NB4 (cell line): ENCODE measurements at places on chromosomes 11 and 22.

DNA sequence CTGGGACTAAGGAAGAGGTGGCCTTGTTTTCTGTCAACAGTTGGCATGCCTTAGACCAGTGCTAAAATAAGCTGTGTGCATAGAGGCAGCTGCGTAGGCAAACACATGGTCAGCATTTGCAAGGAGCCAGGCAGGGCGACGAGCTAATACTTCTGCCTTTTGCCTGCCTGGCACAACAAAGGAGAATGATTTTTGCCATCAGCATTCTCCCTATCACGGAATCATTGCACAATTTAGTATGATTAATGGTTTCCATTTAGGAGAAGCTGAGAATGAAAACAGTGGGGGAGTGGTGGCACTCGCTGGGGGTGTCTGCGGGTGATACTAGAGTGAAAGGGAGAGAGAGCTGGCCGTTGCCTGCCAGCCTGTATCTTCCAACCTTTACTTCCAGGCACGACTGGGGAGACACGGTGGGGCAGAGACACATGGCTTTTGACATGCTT, 336.0 kb downstream of the CADM1 start:
- no peak for DNase-seq

DNA sequence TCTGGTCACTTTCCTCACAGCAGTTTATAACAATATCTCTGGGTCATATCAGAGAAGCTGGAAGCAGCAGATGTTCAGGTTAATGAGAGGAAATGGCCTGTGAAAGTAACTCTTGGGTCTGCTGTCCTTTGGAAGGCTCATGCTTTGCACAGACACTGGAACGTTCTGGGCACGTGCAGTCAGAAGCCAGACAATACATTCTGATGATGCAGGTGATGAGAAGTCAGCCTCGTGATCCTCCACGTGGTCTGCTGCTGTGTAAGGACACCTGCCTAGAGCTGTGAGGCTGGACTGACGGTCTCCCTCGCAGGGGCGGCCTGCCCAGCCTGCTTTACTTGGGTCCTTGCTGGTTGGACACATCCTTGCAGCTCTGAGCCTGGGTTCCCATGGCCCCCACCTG, 18.8 kb upstream of the ADORA2A start:
- DNase-seq: no peak

DNA sequence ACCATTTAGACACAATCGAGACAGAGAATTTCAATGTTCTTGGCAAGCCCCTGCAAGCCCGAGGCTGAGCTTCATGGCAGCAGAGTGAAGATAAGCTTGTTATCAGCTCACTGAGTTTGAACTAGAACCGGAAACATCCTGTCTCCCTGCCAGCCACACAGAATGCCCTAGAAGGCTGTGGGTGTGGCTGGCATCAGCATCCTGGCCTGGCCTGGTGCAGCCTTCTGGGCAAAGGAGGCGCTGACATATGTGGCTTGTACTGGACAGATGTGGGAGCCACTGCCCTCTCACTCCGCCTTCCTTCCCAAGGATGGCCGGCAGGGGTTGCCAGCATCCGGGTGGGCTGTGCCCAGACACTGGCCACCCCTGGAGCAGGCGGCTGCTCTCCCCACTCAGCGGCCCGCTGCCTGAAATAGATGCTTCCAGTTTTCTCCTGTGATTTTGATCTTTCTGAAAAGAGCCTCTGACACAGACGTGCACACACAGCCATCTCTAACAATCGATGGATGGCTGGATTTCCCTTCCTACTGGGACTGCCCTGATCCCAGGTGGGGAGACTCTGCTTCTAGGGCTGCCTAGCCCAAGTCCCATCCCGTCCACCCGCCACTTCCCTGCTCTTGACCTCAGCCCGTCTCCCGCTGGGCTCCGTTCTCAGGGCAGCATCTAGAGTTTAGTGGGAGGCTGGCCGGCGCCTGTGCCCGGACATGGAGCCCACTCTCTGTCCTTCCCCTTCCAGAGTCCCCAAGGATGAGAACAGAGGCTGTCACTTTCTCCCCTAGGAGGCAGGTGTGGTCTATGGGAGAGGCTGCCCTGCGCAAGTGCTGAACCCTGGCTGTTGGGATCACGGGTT, 149.7 kb downstream of the CTTN start:
- no peak for DNase-seq

DNA sequence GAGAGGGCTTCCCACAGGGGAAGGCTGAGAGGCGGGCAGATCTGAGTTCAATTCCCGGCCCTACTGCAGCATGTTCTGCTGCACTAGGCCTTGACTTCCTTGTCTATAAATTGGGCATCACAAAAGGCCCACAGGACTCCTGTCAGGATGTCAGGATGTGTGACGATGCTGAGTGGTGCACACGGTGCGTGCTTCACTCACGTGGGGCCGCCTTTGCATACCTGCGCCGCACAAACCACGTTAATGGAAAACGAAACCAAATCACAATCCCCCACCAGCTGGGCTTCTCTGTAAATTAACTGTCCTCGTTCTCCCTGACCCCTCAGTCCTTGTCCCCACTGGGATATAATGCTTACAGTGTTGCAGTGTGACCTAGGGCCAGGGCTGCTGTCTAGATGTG, 32.3 kb upstream of the TSPAN18 start:
- DNase-seq: no peak

GRCh38 chr11:43234881-43235280, 76.9 kb upstream of the API5 start:
- no peak for DNase-seq

- peak; percentile 12 for DNase-seq
Observed at GRCh38 chr11:115765803-115766239, 261.6 kb upstream of the CADM1 start.

DNA sequence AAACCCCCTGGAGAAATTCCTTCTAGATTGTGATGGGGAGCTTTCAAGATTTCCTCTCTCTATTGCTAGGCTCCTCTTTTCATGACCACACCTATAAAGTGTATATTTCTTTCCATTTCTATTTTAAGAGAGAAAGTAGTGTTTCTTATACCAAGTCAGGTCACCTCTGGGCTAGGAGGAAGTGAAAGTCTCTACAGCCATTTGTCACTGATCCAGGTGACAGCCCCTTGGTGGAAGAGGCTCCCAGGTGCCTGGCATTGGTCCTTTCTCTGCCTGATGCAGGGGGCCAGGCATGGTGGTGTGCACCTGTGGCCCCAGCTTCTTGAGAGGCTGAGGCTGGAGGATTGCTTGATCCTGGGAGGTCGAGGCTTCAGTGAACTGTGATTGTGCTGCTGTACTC, 64.7 kb downstream of the DHCR7 start:
- DNase-seq: no peak

DNA sequence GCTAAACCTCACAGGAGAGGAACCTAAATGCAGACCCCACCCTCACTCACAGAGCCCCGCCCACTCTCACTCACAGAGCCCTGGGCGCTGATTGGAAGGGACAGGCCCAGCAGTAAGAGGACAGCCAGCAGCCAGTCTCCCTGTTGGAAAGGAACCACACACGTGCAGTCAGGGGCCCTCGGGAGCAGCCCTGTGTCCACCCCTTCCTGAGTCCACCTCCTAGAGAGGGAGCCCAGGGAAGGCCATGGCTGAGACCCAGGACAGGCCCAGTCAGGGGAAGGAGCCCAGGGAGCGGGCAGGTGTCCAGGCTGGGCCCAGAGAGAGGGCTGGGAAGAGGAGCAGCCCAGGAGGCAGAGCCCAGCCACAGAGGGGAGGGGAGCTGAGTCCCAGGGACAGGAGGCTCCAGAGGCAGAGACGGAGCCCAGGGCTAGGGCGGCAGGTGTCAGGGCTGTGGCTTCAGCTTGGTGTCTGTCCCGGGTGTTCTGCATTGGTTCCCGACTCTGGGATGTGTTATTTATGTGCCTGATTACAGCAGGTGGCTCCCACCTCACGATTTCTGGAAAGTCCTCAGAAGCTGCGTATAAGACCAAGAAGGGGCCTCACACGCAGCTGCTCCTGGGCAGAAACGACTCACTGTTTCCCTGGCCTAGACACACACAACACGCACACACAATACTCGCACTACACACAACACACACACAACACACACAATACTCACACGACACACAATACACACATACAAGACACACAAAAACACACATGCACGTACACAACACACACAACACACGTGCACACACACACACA, 9.0 kb upstream of the APOBEC3H start:
- DNase-seq: no peak

DNA sequence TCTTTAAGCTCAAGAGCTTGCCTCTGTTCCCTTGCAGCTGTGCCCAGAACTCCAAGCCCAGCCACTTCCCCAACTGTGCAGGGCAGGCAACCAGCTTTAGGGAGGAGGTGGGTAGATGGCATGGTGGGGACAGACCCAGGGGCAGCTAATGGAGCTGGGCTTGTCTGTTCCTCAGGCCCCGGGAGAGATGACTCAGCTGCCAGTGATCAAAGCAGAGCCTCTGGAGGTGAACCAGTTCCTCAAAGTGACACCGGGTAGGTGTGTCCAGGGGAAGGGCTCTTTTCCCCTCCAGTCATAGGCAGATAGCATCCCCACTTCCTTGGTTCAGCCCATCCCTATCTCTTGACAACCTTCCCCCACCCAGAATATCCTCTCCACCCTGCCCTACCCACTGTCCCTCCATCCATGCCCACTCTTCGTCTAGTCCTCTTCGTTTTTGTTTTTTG, 32.4 kb downstream of the CREB3L1 start:
- peak; percentile 93 for DNase-seq

DNA sequence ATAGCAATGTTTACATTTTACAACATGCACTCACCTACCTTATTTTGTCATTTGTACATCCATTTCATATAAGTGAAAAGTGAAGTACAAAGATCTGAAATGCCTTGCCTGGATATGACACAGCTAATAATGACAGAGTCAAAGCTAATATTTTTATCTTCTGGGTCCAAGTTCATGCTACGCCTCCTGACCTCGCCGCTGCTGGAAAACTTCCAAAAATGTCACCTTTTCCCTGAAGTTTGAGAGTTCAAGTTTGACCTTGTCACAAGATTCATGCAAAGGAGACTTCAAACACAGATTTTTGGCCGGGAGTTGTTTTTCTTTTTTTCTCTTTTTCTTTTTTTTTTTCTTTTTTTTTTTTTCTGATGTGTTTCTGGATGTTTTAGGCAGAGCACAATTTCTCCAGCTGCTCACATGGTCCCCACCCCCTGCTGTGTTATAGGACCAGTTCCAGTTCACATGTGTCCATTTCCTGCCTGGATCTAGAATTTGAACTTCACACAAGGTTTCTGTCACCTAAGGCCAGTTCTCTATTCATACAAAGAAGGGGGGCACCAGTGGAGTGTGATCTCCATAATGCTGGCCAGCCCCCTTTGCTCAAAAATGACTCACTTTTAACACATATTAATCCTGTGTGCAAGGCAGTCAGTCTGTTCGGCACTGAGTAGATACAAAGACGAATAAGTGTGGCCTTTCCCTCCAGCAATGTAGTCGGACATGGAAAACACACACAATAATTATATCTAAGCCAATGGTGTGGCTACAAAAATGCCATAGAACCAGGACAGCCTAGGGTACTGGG, 546.8 kb downstream of the BUD13 start:
- DNase-seq: no peak

DNA sequence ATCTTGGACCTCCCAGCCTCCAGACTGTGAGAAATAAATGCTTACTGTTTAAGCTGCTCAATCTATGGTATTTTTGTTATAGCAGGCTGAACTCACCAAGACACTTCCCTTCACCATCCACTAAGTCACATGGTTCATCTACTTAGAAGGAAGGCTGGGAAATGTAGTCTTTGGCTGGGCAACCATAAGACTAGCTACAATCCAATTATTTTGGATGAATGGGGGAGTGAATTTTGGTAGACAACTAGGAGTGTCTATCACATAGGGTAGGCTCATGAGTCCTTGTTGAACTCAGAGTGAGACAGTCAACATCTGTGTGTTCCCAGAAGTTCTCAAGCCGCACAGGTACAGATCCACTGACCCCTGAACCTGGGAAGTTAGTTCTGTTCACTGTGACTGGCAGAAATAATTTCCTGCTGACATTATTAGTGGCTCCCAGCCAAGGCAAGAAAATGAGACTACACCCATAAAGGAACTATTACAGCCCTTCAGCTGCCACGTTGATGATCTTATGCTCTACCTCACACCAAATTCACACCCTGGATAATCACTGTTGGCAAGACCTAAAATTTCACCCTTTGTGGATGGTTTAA, 3.1 kb upstream of the SLC35C1 start:
- DNase-seq: peak; percentile 40

- no peak for DNase-seq
Observed at GRCh38 chr22:38923463-38924346, 33.7 kb upstream of the APOBEC3A start.

DNA sequence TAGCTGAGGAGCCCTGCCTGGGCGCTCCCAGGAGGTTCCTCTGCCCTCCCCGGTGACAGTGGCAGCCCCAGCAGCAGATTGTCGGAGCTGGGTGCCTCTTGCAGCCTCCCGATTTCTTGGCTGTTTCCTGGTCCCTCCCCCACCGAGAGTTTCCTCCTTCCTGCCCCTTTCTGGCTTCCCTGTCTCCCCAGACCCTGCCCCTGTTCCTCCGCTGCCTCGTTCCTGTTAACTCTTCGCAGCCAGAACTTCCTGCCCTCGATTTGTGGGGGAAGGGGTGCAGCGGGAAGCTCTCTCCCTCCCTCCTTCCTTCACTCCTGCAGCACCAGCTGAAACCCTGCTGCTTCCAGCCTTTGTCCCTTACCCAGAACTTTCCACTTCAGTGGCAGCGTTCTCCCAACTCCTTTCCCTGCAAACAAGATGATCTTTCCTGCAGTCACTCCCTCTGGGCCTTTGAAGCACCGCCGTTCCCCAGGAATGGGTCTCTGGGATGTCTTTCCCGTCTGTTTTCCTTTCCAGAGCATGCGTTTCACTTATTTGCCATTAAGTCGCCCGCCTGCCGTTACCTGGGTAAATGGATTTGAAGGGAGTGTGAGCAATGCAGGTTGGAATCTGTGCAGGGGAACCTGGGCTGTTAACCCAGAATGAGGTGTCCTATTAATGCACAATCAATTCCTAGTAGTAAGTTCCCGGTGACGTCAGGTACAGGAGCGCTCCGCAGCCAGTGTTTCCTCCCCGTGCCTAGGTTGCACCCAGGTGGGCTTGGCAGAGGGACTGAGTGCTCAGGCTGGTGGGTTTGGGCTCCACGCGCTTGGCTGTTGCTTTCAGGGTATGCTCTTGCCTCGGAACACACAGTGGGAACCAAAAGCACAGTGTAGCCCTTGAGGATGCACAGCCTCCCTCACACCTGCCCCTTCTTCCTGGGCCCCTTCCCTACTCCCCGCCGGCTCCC, 4.3 kb downstream of the GRK2 start:
- peak; percentile 96 for DNase-seq

DNA sequence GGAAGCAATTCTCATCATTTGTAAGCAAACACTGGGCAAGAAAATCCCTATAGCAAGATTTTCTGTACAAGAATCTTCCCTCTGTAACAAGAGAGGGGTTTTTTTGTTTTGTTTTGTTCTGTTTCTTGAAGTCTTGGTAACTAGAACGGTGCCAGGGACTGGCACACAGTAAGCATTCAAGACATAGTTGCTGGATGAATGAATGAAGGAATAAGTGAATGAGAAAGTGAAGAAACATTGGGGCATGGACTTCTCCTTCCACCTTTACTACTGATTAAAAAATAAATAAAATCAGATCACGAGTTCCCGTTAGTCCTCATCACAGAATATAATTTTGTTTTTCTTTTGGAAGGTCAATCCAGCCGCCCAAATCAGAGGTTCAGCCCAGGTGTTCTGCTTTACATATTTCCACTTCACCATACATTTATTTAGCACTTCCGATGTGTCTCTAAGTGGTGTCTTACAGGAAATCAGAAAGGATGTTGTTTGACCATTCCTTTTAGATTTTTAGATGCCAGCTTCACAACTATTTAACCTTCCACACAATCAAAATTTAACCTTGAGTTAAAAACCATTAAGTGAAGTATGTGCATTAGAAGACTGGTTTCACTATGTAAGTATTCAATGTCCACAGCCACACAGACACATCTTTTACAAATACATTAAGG, 281.2 kb downstream of the CADM1 start:
- DNase-seq: no peak
